ENCODE measurements at places on chromosomes 6 and 20.

- no peak for DNase-seq
Observed at GRCh38 chr6:305371-306206, 13.3 kb downstream of the DUSP22 start.

- DNase-seq = no peak
Observed at GRCh38 chr6:139821676-139822223, 447.3 kb upstream of the CITED2 start.

- no peak for DNase-seq
Observed at GRCh38 chr6:10730254-10730653, 7.4 kb downstream of the TMEM14C start.

- DNase-seq = no peak
Observed at GRCh38 chr6:84731401-84731800, 33.0 kb downstream of the TBX18 start.

DNA sequence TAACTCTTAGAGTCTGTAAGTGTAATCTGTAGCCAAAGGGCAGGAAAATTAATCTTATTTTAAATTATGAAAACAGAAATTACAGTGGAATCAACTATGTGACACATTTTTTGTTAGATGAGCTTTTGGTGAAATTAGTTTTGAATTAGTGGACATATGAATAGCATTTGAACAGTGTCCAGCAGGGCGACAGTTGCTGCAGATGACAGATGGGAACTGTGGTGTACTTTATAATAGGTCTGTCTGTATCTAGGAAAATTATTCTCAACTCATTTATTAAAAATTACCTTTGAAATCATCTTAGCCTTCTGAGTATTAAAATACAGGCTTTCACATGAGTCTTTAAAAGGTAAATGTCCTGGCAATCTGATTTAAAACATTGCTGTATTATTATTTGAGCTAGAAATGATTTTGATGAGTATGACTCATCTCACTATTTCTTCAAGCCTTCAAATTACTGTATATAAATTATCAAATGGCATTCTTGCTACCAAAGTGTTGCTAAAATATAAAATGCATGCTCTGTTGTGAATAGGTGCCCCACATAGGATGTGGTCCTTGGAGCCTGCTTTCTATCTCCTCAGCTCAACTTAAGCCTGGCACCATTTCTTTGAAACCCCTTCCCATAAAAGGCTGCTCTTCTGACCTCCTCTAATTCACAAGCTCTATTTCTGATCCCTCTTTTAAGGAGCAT is 150.4 kb downstream of the C6orf58 start:
- no peak for DNase-seq

DNA sequence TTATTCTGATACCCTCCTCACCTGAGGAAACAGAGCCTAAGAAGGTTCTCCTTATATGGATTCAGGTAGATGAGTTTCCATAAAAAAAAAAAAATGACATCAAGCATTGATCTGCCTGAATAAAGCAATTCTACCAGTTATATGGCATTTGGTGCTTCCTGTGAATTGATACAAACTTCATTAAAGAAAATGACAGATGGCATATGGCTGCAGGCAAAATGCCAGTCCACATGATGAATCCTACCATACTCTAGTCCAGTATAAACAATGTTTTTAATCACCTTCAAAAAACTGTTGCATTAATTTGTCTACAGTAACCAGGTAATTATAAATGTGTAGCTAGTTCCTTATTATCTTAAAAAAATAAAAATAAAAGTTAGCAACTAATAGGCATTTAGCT is 559.2 kb upstream of the FLRT3 start:
- no peak for DNase-seq

GRCh38 chr6:79234150-79235022 is at the start of gene HMGN3:
Gene HMGN3 (minus strand): TSS chr6:79234682.
- DNase-seq = peak; percentile 86

DNA sequence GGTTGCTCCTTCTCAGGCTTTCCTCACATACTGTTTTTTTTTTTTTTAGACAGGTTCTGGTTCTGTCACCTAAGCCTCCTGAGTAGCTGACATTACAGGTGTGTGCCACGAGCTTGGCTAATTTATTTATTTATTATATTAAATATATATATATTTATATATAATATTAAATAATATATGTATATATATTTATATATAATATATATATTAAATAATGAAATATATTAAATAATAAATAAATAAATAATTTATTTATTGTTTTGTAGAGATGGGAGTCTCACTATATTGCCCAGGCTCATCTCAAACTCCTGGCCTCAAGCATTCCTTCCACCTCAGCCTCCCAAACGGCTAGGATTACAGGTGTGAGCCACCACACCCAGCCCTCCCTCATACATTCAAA is 28.3 kb upstream of the SLC9A8 start:
- no peak for DNase-seq

DNA sequence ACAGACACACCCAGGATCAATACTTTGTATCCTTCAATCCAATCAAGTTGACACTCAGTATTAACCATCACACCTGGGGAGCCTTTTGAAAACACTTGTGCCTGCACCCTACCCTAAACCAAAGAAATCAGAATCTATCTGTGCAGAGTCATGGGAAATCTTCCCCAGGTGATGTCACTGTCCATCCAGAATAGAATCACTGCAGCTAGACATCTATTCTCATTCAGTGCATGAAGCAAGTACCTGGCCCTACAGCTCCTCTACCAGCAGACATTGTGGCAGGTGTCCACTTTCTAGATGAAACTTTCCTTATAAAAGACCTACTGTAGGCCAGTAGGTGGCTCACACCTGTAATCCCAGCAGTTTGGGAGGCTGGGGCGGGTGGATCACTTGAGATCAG is 262.4 kb upstream of the MARCKS start:
- DNase-seq = no peak

DNA sequence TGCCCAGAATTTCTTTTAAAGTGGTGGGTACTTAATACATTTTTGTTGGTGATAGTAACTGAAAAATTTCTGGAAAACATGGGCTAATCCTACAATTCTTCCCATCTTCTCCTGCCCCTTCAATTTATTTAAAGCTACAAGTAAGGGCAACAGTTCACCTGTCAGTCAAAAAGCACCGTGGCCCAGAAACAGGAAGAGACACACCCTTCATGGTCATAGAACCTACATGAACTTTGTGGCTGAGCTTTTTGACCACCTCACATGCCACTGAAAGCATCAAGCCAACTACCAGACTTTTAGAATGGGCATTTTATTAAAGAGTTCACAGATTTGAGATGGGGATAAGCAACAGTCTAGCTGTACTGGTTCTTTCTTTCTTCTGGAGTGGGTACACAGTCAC is 201.1 kb upstream of the CNR1 start:
- no peak for DNase-seq

- no peak for DNase-seq
Observed at GRCh38 chr6:22529866-22530265, 39.5 kb upstream of the HDGFL1 start.

DNA sequence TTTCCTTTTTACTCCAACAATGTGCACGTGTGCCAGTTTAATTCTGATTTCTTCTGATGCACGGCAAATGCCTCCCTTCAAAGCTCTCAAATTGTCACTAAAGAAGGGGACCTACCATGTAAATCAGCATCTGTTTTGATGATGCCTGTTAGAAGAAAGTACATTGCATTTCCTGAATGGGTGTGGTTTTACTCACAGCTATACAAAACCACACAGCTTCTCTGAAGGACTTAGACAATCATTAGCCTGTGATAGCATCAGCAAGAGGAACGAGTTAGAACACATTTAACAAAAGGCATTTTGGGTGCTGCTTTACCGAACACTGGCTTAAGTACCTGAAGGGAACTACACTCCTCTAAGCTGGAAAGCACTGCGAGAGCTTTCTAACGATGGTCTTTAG is 109.4 kb downstream of the ATXN1 start:
- DNase-seq = no peak

DNA sequence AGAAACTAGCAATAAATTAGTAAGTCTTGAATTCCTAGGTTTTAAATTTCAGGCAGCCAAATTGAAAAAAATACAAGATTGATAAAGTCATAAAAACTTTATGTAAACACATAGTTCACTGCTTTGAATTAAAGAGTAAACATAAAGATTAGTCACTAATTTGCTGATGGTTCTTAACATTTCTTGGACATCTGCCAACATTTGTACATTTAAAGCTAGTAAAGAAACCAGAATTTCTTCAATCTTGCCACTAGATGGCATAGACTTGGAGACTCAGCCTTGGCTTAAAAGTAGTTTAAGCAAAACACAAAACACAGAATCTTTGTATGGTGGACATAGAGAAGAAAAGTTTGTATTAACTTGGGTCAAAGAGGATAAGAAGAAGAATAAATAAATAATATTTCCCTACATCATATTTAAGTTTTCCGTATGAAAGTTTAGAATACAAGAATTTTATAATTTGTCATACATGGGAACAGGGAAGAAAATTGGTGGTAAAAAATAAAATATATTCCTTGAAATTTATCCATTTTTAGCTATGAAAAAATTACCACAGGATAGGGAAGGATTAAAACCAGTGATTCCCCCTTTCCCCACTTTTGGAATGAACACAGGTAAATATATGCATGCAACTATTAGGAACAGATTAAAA is 41.7 kb upstream of the FAM135A start:
- no peak for DNase-seq

DNA sequence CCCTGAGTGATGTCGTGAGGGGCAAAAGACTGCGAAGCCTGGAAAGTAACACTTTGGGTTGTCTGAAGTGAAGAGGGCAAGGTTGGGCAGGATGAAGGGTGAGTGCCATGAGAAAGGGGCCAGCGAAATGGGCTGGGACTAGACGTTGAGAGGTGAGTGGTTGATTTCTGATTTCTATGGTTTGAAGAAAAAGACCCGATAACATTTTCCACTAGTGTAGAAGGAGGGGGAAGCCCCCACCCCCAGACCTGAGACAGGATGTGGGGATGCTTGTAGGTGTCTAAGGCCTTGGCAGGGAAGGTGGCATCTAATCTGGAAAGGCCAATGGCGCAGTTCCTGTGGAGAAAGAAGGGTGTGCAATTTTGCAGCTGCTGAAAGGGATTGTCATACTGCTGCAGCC is 25.3 kb upstream of the KIF3B start:
- DNase-seq = peak; percentile 81

- no peak for DNase-seq
Observed at GRCh38 chr6:79422666-79423065, 114.6 kb downstream of the LCA5 start.

- peak; percentile 4 for DNase-seq
Observed at GRCh38 chr6:113306552-113307145, 550.5 kb upstream of the MARCKS start.

- DNase-seq = no peak
Observed at GRCh38 chr6:53750052-53750650, 44.7 kb upstream of the LRRC1 start.

GRCh38 chr20:5890773-5891441 is 59.4 kb downstream of the TRMT6 start:
- no peak for DNase-seq

DNA sequence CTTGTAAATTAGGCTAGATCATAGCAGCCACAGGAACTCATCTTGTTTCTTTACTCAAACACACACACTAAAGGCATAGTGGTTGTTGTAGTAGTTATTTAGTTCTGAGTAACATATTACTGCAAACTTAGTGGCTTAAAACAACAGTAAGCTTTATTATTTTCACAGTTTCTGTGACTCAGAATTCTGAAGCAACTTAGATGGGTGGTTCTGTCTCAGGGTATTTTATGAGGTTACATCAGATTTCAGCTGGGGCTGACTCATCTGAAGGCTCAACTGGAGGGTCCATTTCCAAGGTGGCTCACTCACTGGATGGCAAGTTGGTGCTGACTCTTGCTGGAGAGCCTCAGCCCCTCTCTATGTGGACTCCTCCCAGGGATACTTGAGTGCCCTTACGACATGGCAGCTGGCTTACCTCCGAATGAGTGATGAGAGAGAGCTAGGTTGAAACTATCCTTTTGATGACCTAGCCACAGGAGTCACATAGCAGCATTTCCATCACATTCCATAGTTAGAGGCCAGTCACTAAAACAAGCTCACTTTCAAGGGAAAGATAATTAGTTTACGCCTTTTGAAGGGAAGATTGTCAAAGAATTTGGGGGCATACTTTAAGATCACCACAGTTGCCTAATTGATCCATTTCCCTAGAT is 136.5 kb upstream of the PRND start:
- no peak for DNase-seq

GRCh38 chr6:112752791-112753190 is 405.7 kb downstream of the RFPL4B start:
- DNase-seq = no peak

- no peak for DNase-seq
Observed at GRCh38 chr20:41161886-41162285, 24.5 kb downstream of the PLCG1 start.

DNA sequence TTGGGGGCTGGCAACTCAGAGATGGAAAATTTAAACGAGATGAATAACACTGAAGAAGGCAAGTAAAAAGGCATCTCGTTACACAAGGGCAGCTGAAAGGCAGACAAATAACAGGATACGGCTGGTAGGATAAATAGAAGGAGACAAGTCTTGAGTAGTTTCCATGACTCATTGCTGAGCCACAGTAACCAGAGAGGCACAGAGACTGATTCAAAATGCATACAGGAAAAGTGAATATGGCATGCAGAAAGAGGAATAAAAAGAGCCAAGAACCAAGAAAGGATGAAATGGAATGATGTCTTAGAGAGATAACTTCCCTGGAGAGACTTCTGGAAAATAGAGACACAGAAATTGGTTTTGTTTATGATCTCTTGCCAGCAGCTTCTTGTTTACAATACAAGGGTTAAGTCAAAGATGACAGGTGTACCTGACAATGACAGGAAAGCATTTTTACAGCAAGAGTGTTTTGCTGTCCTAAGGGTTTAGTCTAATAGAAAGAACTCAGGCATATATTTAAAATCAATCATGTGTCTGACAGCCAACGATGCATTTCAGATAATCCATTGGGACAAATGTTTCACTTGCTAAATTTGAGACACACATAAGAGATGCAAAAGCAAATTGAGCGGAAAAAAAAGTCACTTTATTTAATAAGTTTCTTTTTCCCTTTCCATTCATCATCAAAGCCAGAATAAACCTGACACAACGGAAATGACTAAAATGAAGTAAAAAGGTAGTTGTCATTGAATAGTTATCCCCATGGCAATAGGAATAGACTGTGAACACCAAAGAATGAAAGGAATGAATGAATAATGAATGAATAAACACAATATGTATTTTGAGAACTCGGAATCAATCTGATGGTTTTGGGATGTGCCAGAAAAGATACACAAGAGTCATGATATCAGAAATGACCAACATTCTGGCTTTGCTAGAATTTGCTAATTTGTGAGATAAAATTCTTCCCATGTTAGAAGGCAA is 68.0 kb upstream of the KCNQ5 start:
- no peak for DNase-seq

GRCh38 chr6:147699637-147700036 is 191.1 kb downstream of the SAMD5 start:
- DNase-seq = no peak

- no peak for DNase-seq
Observed at GRCh38 chr6:73030257-73030656, 195.0 kb downstream of the KHDC1L start.

DNA sequence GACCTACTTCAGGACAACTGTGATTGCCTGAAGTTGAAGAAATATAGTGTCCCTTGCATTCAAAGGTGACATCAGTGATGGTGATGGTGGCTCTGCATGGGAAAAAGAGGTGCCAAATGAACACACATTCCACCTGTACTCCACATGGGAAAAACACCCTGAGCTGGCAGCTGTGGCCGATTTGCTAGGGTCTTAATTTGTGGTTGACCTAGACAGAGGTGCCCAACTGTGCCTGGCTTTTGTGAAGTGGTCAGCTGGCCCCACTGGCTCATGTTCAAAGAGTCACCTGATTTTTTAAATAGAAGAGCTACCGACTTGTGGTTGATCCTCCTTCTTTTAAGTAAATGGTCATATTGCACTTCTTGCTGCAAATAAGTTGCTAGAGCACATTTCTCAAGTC is 7.6 kb upstream of the GCNT2 start:
- no peak for DNase-seq
